Smooth muscle cell of the brain vasculature (primary cell): ENCODE measurements at places on chromosomes 2 and 18.
A peak's percentile ranks its signal among the peaks of the same experiment; 100 is the strongest.

DNA sequence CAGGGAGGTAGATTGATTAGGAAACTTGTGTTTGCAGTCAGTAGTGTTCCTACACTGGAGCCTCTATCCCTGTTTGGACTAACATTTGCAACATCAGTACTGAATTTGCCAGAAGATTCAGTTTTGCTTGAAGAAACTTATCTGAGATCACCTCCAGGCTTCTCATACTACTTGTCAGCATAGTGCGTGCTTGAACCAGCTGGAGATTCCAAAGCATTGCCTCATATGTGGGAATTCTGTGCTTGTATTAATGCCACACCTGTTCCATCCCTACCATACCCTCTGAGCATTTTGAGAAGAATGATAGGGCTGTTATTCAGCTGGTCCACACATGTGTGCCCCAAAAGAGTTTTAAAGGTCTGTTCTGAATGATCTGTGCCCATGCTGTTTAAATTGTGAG is 148.7 kb downstream of the RAPGEF4 start:
- DNase-seq = no peak

DNA sequence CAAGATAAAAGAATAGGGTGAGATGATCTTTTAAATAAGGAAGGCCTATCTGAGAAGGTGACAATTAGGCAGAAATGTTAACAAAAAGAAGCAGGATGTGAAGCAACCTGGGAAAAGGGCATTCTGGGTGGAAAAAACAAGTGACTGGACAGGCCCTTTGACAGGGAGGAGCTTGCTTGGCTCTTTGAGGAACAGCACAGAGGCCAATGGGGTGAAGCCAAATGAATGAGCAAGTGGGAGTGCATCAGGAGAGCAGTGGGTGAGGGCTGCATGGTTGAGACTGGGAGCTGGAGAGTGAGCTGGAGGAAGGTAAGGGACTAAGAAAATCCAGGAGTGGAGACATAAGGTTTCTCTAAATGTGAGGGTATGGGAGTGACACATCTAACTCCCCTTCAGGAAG is 126.9 kb downstream of the TDRD15 start:
- no peak for DNase-seq

DNA sequence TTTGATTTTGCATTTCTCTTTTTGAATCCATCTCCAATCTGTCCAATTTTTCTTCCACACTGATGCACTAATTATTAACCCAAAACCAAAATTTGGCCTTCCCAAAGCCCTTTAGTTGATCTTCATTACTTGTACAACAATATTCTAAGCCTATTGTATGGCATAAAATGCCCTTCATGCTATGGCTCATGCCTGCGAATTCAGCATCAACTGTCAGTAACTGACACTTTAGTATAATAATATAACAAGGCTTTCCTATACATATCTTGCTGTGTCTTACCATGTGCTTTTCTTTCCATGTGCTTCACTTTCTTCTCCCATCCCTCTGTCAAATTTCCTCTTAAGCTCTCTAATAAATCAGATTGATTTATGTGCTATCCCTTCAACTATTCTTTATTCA is 154.0 kb upstream of the TFPI start:
- no peak for DNase-seq

- no peak for DNase-seq
Measured at GRCh38 chr18:58101291-58101794, 57.3 kb downstream of the NEDD4L start.

DNA sequence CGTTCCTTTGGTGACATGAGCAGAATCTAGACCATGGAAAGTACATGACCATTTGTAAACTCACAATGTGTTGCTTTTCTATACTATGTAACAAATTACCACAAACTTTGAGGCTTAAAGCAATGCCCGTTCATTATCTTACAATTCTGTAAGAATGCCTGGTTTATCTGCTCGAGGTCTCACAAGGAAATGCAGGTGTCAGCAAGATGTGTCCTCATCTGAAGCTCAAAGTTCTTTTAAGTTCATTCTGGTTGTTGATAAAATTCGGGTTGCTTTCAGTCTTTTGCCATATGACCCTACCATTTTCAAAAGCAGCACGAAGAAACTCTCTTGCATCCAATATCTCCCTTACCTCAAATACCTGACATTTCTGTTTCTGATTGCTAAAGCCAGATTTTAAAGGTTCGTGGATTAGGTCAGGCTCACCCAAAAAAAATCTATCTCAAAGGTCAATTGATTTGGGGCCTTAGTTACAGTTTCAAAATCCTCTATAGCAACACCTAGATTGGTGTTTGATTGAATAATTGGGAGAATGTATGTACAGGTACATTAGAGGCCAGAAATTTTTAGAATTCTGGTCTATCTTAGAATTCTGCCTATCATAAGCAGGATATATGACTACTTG is 125.9 kb downstream of the TMEM131 start:
- no peak for DNase-seq

DNA sequence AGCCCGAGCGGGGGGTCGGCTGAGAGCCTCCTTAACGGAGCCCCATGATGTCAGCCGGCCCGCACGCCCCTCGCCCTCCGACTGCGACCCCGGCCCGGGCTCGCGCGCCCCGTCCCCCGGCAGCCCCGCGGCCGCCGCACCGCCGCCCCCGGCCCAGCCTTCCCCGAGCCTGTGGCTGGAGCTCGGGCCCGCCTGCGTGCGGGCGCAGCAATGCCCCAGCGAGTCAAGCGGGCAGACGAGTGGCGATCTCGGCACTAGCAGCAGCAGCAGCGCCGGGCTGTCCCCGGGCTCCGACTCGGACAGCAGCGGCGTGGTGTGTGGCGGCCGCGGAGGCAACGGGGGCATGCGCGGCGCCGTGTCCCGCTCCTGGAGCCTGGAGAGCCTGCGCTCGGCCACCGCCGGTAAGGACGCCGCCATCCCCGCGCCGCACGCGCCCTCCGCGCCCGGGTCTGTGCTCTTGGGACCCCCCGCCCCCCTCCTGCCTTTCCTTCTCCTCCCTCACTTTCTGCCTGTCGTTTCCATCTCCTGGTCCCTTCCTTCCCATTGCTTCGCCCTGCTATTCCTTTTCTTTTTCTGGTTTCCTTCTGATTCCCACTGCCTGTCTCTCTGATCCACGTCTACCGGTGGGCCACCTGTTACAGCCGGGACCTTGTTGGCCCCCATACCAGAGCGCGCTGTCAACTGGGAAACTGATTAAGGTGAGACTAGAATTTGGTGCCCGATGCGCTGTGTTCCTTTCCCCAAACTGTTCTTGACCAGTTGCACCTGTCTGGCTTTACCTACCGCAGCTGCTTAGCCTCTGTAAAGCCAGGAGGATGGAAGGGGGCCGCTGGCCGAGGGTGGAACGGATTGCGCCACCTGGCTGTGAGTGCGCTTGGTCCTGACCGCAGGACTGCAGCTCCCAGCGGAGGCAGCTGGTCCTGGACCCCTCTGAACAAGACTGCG is 127.4 kb downstream of the ARHGEF4 start:
- DNase-seq = no peak

- no peak for DNase-seq
Measured at GRCh38 chr2:18396329-18397010, 164.0 kb downstream of the RDH14 start.

- no peak for DNase-seq
Measured at GRCh38 chr2:65232636-65233035, 5.0 kb downstream of the ACTR2 start.

DNA sequence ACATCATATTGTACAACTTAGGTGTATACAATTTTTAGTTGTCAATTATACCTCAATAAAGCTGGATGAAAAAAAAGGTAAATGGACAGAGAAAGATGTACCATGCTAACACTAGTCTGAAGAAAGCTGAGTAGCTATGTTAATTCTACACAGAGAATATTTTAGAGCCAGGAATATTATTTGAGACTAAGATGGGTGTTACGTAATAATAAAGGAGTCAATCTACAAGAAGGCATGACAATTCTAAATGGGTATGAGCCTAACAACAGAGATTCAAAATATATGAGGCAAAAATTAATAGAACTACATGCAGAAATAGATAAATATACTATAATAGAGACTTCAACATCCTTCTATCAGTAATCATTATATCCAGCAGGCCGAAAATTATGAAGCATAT is 69.1 kb downstream of the CCDC141 start:
- no peak for DNase-seq

- no peak for DNase-seq
Measured at GRCh38 chr2:85935746-85936208, 47.0 kb upstream of the ST3GAL5 start.

- DNase-seq = no peak
Measured at GRCh38 chr18:39480494-39481195, 1915.0 kb upstream of the CELF4 start.

- no peak for DNase-seq
Measured at GRCh38 chr2:7661502-7661901, 744.3 kb downstream of the RNF144A start.

- no peak for DNase-seq
Measured at GRCh38 chr2:111239107-111239506, 118.4 kb downstream of the BCL2L11 start.

GRCh38 chr2:95296880-95297487 is at the start of gene KCNIP3:
Gene KCNIP3, plus strand, starts transcription at chr2:95297347. Its CDS starts 92 bp downstream, at chr2:95297439.
- no peak for DNase-seq

- no peak for DNase-seq
Measured at GRCh38 chr2:235903782-235904584, 264.2 kb downstream of the GBX2 start.

- no peak for DNase-seq
Measured at GRCh38 chr2:172308253-172308935, 119.0 kb upstream of the ITGA6 start.

- DNase-seq = no peak
Measured at GRCh38 chr2:114609801-114610200, 167.4 kb downstream of the DPP10 start.

DNA sequence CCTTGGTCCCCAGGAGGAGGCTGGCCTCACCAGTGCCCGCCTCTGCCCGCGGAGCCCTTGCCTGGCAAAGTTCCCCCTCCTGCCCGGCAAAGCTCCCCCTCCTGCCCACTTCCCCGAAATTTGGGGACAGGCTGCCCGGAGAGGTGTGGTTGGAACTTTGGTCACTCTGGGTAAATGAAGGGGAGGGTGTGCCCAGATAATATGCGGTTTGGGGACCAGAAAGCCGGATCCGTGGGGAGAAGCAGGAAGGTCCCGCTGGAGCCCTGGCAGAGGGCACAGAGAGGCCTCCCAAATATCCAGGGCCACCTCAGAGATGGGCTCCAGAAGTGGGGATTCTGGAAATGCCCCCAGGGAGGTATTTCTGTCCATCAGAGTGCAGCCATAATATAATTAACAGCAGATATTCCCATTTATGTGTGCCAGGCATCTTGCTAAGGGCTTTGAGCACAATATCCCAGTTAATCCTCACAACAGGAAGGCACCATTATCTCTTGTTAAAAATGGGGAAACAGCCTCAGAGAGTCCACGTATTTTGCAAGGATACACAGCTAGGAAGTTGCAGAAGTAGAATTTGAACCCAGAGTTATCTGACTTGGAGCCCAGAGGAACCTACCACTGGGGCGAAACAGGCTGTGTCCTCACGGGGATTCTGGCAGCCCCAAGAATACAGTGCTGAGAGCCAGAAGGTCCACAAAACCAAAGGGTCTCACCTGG is 914 bp downstream of the STEAP3 start:
- no peak for DNase-seq

DNA sequence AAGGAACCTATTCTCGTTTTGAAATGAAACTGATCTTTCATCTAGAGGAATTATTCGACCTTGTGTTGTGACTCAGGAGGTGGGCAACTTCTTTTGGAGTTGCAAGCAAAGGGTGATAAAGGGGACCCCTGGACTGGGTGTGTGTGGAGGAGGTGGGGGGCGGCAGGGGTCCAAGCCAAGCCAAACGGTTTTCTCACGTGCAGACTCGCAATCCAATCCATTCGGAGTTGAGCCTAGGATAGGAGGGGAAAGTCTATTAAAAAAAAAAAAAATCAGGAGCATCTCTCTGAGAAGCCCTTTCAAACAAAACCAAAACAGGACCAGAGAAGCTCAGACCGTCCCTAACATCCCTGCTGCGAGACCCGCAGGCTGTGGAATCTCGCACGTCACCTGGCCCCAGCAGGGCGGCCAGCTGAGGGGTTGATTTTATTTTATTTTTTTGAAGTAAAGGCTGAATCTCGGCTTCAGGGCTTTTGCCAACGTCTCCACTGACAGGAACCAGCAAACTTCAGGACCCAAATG is 3.7 kb upstream of the ZEB2 start:
- DNase-seq = no peak

- DNase-seq = peak; percentile 64
Measured at GRCh38 chr18:34787931-34788532, 77.9 kb downstream of the DTNA start.

GRCh38 chr18:60911504-60911903 is 421.7 kb upstream of the CDH20 start:
- DNase-seq = no peak

DNA sequence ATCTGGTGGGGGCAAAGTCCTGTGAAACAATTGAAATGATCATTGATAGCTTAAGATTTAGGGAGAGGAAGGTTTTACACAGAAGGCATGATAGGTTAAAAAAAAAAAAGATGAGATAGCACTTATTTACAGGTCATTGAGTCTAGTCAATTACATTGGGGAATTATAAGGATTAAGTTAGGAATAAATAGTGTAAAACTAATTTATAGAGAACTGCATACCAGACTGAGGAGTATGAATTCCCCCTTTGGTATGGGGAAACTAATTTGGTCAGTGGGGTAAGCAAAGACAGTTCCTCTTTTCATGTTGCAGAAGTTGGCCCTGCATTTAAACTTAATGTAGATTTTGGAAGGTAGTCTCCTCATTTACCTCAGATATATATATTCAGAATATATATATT is 10.8 kb downstream of the GLS start:
- no peak for DNase-seq

DNA sequence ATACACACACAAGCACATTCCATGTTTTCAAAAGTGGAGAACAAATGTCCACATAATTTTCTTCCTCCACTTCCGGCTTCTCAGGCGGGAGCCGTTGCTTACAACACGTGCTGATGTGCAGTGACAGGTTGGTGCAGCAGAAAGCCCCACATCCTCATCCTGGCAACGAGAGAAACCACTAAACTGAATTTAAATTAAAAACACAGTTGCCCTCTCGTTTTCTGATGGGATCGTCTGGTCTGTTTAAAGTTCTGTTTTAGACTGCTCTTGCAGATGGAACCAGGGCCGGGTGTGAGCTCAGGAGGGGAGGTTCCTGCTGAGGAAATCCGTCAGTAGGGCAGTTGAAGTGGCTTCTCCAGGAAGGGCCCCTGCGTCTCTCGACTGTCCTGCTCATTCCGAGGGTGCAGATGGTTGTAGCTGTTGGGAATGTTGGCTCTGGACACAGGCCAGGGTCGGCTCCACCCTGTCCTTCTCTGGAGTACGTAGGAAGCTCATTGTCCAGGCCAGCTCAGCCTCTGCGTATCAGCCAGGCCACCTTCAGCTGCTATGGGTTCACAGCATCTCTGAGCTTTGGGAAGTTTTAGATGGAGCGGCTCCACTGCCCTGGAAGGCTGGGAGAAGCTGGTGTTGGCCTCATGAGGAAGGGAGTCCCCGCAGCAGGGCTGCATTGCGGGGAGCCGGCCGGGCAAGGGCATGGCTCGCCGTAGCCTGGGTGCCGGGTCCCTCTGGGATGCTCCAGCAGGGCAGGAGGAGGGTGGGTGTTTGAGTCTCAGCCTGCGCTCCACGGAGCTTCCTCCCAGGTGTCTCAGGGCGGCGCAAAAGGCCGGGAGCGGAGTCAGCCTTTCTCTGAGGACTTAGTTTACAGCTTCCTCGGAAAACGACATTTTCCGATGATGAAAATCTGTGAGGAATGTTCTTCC is 58.3 kb downstream of the NFATC1 start:
- DNase-seq = peak; percentile 36

GRCh38 chr2:38181806-38182491 is 106.0 kb upstream of the CYP1B1 start:
- DNase-seq = no peak
